ENCODE measurements at places on chromosomes 12 and 14.

DNA sequence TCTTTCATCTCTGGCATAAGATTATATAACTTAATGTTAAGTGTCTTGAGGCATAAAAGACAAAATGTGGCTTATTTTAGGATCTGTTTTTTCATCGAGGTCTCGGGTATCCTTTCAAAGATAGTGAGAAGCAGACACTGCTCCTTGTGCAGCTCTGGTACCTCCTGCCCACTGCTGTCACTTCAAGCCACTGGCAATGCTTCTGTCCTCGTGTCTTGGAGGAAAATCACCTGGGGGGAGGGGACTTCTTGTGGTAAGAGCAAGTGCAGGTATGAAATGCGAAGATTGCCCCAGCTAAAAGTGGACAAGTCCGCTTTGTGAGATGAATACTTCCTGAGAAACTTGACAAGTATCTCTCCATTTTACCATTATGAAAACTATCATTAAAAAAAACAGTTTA lies 37.8 kb upstream of the DYNC1H1 start:
- no peak for DNase-seq

DNA sequence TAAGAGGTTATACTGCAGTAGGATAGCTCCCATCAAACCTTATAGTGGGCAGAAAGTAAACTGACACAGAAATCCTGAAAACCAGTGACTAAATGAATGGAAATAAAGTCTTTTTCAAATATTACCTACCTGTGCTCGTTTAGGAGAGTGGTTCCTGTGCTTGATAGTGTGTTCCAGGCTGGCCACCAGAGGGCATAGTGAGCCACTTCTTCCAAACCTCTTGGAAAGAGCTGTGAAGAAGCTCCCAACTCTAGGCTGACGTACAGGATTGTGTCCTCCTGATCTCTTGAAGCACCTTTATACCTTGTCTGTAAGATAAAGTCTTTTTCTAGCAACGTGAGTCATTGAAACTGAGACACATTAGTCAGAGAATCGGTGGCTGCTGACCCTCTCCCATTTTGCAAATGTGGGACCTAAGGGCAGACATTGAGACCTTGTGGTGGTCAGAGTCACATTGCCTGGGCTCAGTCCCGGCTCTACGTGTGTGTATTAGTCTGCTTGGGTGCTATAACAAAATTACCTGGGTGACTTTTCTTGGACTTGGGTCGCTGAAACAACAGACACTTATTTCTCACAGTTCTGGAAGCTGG lies 17.6 kb downstream of the TDP1 start:
- no peak for DNase-seq

- no peak for DNase-seq
These were observed 30.4 kb upstream of the PSMA6 start for GRCh38 chr14:35261774-35262173.

DNA sequence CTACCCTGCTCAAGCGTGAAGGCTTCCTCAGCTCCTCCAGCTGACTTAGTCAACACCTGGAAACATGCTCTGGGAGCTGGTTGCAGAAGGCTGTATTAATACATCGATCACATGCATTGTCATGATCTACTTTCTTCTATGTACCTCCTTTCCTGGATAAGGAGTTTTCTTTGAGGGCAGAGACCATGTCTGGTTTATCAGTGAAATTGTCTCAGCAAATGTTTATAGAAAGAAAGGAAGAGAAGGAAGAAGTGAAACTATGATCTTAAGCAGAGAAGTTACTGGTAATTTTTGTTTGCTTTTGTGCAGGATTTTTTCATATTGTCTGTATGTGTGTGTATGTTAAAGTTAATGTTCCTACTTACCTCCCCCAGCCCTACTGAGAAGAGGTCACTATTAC lies 4.5 kb downstream of the DYRK4 start:
- DNase-seq = no peak

DNA sequence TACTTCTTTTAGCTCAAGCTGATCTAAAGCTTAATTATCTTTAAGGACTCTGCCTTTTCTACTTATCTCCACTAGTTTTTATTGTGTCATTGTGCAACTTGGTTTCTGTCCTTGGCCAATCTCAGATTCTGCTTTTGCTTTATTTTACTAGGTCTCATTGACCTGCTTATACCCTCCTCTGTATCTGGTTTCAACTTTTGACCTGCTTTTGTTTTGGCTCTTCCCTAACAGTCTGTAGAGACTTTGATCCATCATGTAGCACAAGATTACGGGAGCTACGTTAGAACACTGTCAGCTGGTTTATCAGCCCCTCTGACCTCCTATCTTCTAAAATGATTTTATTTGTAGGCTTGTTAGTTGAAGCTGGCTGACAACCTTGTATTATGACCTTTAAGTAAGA lies 43.6 kb downstream of the ZCRB1 start:
- DNase-seq = no peak
